ENCODE measurements at places on chromosomes 11 and 22. TPM values are rescaled to one million over a fixed set of nuclear protein-coding genes. Genes with fewer than 3 reads are reported as not detected.

GRCh38 chr22:40610329-40610850 is 26.1 kb downstream of the MRTFA start:
- DNase-seq, result no peak

- DNase-seq, result no peak
Observed at GRCh38 chr11:60777572-60777971, 7.6 kb upstream of the MS4A10 start.

- DNase-seq, result peak; percentile 29
Observed at GRCh38 chr11:7444091-7444981, 41.0 kb upstream of the OLFML1 start.

Gene VPS37C
- polyA plus RNA-seq, result 19.0 TPM

DNA sequence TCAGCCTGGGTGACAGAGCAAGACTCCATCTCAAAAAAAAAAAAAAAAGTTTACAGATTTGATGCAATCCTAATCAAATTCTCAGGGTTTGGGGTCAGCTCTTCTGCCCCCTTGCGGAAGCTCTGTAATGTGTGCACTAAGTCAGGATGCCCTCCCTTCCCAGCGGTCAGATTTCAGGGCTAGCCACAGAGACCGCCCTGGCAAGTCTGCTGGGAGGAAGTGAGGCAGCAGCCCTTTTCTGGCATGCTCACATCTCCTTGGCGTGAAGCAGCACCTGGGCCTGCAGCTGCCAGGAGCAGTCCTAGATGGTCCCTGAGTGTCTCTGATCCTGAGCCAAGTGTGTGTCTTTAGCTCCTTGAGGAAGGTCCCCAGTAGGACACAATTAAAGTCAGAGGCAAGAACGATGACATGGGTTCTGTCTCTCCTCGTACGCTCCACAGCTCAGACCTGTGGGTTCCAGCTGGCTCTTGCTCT is 10.9 kb upstream of the APOBEC3C start:
- peak; percentile 67 for DNase-seq

GRCh38 chr22:42994917-42995562 is 19.9 kb downstream of the PACSIN2 start:
- DNase-seq, result no peak

Gene KIF18A
- polyA plus RNA-seq, result 1.8 TPM

- DNase-seq, result no peak
Observed at GRCh38 chr22:22515890-22516289, 4.2 kb downstream of the ZNF280A start.

- no peak for DNase-seq
Observed at GRCh38 chr11:1532606-1533341, 39.3 kb downstream of the DUSP8 start.

- DNase-seq, result peak; percentile 88
Observed at GRCh38 chr22:25701056-25701780, 40.8 kb upstream of the MYO18B start.

- DNase-seq, result no peak
Observed at GRCh38 chr22:47589271-47590250, 827.1 kb downstream of the TBC1D22A start.
